Activated CD4-positive, alpha-beta T cell treated with anti-CD3 and anti-CD28 coated beads, Interleukin-2, amount 50 U/mL, for 24 hours (primary cell): ENCODE measurements at places on chromosomes 16 and 17.

GRCh38 chr16:9345880-9346279, 254.4 kb downstream of the HAPSTR1 start:
- DNase-seq: no peak

GRCh38 chr17:28139822-28140221, 97.3 kb downstream of the NLK start:
- no peak for DNase-seq

DNA sequence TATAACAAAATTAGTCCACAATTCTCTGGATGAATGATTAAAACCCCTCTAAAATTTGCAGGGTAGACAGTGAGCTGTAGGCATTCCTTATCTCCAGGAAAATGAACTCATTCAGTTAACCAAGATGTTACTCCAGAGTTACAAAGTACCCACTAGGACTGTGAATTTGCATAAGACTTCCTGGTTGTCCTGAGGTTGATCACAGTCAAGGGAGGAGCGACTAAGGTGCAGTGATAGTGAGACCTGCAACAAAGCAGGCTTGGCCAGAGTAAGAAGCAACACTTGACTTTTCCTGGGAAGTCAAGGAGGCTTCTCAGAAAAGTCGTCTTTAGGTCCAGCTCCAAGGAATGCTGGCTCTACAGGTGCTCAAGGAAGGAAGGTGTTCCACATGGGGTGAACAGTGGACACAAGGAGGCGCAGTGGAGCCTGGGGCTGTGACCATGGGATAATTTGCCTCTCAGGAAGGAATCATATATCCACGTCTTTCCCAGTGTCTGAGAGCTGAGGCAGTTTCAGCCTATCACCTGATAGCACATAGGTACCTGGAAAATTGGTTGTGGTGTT, 821.1 kb upstream of the EEF2KMT start:
- DNase-seq: no peak

DNA sequence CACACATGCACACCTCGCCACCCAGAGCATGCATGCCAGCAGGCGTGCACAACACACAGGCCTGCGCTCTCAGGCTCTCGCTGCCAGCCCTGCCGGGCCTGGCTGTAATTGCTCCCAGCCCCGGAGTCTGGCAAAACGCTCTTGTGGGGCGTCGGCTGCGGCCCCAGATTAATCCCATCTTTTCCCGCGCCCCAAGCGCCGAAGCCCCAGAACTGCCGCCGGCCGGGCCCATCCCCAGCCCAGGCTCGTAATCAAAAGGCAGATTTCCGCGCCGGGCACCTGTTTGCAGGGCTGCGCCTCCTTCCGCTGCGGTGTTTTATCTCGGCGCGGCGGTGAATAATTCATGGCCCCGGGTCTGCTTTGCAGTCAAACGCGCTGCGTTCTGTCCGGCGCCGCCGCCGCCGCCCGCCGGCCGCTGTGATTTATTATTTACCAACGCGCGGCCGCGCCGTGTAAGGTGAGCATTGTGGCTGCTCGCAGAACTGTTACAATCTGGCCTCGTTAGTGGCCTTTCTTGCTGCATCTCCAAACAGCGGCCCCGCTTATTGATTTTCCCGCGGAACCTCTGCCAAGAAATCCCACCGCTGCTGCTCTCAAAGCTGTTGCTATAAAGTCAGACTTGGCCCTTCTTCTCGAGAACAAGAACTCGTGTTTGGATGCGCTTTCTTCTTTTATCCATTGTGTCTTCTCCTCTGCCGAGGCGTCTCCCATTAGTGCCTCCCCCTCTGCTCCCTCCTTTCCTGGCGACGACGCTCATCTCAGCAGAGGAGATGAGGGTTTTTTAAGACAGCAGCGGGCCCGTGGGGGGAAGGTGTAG, 126.1 kb downstream of the IRX5 start:
- no peak for DNase-seq

DNA sequence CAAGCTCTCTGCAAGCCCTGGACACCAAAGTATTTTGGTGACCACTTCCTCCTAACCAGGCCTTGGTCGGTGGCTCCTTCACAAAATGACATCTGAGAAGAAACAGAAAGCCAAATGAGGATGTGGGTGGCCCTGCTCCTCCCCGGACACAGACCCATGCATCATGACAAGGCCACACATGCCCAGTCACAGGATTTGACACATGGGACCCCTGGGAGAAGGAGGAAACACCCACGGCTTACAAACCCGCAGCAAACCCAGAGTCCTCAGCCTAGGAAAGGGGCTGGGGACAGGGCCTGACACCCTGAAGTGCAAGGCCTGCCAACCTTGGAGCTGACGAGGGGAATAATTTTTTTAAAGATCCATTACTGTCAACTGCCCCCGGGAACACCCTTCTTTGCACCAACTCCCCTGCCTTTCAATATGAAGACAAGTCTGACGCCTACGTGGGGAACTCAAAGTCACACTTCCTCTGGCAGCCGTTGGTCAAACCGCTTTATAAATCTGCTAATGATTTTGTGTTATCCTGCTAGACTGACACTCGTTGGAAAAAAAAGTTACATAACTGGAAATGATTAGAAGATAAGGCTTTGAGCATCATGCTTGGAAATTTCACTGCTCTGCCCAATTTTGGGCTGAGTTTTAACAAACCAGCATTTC, 41.3 kb downstream of the GAS7 start:
- no peak for DNase-seq

DNA sequence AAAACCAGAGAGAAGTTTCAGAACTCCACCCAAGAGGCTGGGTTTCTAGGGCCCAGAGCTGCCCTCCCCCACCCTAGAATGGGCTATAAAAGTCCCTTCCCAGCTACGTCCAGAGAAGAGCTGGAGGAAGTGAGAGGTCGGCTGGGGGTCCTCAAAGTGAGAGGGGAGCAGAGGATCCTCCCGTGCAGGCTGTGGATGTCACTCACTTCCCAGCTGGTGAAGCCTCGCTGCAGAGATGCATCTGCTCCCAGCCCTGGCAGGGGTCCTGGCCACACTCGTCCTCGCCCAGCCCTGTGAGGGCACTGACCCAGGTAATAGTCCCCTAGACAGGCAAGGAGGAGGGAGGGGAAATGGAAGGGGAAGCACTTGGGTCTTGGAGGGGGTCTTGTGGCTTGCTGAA, at the start of gene EPX:
Gene EPX, plus strand, starts transcription at position 115 of the 400 bp plus-strand sequence. Its CDS starts 121 bp downstream, at position 236.
- no peak for DNase-seq

DNA sequence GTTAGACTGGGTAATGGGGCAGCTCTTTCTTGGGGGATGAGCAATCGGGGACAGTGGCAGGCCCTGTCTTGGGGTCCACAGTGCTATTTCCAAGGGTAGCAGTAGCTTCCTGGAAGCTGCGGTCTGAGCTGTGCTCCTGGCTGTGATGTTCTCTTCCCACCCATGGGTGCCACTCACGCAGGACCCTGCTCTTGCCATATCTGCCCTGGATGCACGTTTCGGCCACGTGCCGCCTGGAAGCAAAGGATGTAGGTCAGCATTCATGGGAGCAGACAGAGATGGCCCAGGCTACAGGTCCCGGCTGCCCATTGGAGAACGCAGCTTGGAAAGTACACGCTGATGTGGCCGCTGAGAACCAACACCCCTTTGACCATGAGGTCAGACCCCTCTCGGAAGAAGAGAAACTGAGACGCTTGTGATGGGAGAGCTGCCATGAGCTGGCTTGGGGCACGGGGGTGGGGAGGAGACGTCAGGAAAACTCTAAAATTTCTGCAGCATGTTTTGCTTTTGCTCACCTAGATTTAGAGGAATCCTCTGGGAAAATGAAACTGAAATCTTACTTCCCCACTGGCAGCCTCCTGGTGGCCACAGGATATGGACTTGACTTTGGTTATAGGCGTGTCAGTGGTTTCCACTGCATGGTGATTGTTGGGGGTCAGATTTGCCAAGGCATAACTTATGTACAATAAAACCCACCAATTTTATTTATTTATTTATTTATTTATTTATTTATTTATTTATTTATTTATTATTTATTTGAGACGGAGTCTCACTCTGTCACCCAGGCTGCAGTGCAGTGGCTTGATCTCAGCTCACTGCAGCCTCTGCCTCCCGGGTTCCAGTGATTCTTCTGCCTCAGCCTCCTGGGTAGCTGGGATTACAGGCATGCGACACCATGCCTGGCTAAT, 36.2 kb upstream of the IRF8 start:
- no peak for DNase-seq

- no peak for DNase-seq
These were observed 916 bp downstream of the PAGR1 start for GRCh38 chr16:29816694-29817441.

- peak; percentile 70 for DNase-seq
These were observed at the start of gene FAAP100 for GRCh38 chr17:81552244-81553017. FAAP100 (minus strand) TSS chr17:81552353; CDS start chr17:81552330, 23 bp downstream.

- DNase-seq: no peak
These were observed 32.0 kb upstream of the PLLP start for GRCh38 chr16:57316390-57317017.

DNA sequence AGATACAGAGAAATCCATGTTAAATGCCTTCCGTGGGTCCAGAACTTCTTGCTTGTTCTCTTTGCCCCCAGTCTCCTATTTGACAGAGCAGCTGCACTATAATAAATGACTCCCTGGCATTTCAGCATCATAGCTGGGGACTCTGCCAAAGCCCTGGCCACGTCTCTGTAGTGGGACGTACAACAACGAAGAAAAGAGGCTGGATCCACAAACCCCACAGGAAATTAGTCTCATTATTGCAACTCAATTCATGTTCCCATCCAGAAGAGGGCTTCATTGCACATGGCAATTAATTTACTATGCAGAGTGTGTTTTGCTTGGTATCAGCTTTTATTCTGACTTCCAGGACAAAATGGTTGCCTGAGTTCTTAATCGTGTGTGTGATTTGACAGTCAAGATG, 121.3 kb downstream of the CDH13 start:
- no peak for DNase-seq

GRCh38 chr16:28257256-28257655, 35.1 kb upstream of the SBK1 start:
- no peak for DNase-seq

- no peak for DNase-seq
These were observed 26.6 kb upstream of the ATP2C2 start for GRCh38 chr16:84341528-84342295.

GRCh38 chr16:11374255-11374654, 29.0 kb downstream of the RMI2 start:
- no peak for DNase-seq

DNA sequence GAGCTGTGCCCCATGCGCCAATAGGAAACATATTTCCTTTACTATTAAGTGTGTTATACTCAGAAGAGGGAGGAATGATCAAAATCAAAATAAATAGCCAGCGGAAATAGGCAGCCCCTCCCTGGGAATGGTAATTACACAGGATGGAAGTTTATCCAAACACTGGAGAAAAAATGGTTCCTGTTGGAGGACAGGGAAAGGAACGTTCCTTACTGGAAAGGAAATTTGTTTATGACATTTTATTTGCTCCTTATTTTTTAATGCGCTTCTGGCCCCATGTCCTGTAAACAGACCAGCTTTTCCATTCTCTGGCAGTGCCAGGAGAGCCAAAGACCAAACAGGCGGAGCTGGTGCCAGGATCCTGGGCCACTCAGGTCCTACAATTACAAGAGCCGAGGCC, 273.7 kb downstream of the SOX9 start:
- no peak for DNase-seq

DNA sequence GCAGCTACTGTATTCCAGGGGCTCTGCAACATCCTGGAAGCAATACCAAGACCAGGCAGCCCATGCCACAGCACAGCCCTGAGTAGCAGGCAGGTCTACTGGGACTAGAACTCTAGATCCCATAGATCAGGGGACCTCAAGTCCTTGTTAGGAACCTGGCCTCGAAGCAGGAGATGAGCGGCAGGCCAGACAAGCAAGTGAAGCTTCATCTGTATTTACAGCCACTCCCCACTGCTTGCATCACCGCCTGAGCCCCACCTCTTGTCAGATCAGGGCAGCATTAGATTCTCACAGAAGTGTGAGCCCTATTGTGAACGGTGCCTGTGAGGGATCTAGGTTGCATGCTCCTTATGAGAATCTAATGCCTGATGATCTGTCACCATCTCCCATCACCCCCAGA, 295.7 kb upstream of the TNRC6C start:
- DNase-seq: no peak

- DNase-seq: no peak
These were observed 325.7 kb upstream of the TBX2 start for GRCh38 chr17:61073799-61074513.

DNA sequence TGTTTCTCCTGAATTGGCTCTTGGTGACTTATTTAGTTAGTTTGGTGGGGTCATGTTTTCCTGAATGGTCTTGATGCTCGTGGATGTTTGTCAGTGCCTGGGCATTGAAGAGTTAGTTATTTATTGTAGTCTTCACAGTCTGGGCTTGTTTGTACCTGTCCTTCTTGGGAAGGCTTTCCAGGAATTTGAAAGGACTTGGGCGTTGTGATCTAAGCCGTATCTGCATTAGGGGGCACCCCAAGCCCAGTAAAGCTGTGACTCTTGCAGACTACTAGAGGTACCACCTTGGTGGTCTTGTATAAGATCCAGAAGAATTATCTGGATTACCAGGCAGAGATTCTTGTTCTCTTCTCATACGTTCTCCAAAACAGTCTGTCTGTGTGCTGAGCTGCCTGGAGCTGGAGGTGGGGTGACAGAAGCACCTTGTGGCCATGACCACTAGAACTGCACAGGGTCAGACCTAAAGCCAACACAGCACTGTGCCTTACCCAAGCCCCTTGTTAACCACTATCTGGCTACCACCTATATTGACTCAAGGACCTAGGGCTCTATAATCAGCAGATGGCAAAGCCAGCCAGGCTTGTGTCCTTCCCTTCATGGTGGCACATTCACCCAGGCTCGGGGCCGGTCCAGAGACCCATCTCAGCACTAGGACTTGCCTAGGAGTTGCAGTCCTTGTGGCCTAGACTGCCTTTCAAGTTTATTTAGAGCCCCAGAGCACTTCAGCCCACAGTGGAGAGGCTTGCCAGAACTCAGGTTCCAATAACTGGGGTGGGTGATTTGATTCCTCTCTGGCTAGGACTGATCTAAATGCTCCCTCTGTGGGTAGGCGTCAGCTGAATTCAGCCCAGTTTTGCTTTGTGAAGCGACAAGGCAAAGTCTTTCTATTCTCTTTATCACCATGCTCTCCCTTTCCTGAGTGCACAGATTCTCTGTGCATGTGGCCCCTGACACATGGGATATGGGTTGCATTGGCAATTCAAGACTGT, 11.0 kb downstream of the RNF135 start:
- DNase-seq: no peak

DNA sequence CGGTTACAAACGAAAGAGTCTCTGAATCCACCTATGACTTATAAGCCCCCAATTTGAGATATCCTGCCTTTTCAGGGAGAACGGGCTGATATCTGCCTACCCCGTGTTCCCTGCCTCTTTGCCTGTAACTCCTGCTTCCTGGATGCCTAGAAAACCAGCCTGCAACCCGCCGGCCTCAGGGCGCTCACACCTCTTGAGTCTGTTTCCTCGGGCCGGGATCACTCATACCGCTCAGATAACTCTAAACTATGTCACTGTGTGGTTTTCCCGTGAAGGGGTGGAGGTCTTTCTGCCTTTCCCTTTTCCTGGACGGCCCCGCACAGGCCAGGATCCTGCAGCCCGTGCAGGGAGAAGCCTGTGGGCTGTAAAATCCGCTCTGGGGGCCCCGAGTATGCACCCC, 10.4 kb downstream of the RPUSD1 start:
- DNase-seq: no peak

DNA sequence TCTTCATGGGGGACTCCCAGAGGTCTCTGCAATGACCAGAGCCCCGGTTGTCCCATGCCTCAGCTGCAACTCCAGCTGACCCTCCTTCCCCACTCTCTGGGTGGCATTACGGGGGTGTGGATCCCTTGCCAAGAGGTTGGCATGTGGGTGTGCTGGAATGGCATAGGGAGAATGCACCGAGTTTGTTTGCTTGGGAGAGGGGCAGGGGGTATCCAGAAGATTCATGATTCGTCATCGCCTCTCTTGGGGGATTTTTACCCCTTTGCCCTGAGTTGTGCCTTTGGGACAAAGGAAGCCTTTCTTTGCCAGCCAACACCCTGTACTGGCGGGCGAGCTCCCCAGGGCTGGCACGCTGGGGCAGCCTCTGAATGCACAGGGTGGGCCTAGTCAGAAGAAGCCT, 6.5 kb downstream of the ERBB2 start:
- no peak for DNase-seq
